Trophoblast cell (in vitro differentiated cells and primary cell): ENCODE measurements at places on chromosomes 12 and 14.

- DNase-seq, result no peak
Observed at GRCh38 chr12:117674313-117674712, 294.5 kb downstream of the KSR2 start.

DNA sequence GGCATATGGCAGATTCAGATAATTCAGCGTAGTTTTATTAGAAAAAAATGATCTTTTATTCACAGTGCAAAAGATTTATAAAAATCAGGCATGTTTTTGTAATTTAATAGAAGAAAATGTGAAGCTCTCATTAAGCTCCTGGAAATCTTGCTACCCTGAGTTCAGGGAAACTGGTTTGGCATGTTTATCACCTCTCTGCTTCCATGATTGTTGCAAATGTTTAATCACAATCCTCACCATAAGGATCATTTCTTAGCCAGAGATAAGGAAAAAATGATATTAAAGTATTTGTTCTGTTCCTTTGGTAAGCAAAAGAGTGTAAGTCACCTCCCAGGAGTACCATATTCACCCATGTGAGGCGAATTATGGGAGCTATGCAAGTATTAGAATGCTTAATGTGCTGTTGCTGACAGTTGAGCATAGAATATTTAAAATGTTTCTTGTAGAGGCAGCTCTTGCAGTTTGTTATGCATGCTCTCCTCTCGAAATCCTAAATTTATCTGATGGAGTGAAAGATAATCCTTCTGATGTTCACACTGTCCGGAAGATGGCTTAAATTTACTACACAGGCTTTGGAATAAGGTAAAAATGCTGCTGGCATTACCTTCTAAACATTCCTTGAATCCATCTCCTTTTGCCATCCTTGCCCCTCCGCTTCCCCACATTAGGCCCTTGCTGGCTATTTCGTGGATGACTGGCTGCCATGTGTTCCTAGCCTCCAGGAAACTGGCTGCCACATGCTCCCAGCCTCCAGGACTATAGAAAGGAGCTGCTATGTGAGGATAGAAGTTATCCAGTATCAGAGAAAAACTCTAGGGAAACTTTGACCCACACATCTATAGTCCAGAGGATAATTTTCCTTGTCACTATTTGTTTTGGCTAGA lies 115.8 kb upstream of the CCDC198 start:
- DNase-seq, result no peak

GRCh38 chr12:132393991-132394949 lies 64.9 kb upstream of the GALNT9 start:
- no peak for DNase-seq

- DNase-seq, result no peak
Observed at GRCh38 chr14:64720131-64720576, 15.9 kb downstream of the PLEKHG3 start.

DNA sequence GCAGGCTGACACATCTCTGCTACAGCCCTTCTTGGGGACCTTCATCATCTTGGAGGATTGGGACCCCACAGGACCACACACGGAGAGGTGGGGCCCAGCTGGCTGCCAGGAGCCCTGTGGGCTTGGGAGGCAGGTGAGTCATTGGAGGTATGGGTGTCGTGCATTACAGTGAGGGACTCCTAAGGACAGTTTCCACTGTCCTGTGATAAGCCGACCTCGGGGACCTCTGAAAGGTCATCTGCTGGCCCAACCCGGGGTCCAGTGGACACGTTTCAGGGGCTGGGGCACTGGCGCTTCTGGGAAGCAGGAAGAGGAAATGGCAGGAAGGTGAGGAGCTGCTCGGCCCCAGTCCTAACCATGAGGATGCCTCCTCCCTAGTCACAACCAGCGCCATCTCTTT lies 238.0 kb downstream of the BCL11B start:
- no peak for DNase-seq

DNA sequence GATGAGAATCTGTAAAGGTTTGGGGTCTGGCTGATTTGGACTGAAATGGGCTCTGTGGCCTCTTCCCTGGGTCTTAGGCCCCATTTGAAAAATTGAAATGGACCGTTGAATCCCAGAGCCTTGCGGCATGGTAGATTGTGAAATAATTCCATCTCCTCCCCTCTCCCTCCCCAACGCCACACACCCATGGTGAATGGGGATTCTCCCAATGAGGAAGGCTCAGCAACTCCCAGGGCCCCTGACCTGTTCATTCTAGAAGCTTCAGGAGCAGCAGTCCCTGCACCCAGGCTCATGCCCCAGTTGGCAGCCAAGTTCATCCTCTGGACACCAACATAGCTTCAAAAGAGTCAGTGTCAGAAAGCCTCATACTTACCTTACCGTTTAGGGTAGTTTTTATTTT lies 217.4 kb downstream of the ZFP36L1 start:
- DNase-seq, result no peak

GRCh38 chr12:106416273-106416672 lies 58.7 kb downstream of the POLR3B start:
- no peak for DNase-seq

- DNase-seq, result peak; percentile 40
Observed at GRCh38 chr14:44316647-44317440, 190.2 kb downstream of the FSCB start.

- DNase-seq, result no peak
Observed at GRCh38 chr12:102756530-102756929, 160.5 kb downstream of the PAH start.

GRCh38 chr12:4027412-4027811 lies 154.2 kb upstream of the PARP11 start:
- no peak for DNase-seq

DNA sequence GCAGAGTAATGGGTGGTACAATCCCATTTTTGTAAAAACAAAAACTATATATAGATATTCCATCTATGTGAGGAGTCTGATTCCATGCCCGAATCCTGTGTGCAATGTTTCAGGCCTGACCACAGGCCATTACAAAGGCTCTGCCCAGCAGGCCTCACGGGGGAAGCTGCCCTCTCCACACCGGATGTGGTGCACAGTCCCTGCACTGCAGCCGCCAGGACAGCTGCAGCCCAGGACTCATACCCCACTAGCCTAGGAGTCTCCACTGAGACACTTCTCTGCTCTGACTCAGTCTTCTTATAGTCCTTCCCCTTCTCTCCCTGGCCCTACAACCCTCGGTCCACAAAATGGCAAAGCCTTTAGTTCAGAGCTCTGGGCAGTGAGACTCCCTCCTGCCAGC lies 190.4 kb downstream of the PPM1H start:
- DNase-seq, result peak; percentile 11

GRCh38 chr12:49649445-49649844 lies 26.1 kb downstream of the PRPF40B start:
- DNase-seq, result no peak

DNA sequence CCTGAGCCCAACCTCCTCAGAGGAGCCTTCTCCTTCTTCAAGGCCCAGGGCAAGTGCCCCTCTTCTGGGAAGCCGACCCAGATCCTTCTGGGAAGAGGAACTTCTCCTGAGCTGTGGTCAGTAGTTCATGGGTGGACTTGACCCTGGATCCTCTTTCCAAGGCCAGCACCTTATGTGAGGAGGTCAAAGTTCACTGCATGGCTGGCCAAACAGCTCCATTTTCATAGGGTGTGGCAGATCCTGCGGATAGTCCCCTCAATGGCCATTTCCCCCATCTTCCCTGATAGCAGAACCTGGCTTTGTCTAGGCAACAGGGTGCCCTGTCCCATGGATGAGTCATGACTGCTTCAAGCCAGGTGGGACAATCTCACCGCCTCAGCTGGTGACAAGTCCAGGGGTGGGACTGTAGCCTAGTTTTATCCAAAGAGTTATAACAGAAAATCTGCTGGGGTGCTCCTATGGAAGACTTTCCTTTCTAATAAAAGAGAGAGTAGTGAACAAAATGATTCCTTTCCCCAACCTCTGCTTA lies 10.4 kb downstream of the ASB2 start:
- no peak for DNase-seq

GRCh38 chr14:44759277-44759676 lies 202.5 kb downstream of the KLHL28 start:
- no peak for DNase-seq

- no peak for DNase-seq
Observed at GRCh38 chr14:70885343-70886022, 21.8 kb upstream of the PCNX1 start.

- no peak for DNase-seq
Observed at GRCh38 chr14:104148433-104149277, 10.3 kb downstream of the KIF26A start.

DNA sequence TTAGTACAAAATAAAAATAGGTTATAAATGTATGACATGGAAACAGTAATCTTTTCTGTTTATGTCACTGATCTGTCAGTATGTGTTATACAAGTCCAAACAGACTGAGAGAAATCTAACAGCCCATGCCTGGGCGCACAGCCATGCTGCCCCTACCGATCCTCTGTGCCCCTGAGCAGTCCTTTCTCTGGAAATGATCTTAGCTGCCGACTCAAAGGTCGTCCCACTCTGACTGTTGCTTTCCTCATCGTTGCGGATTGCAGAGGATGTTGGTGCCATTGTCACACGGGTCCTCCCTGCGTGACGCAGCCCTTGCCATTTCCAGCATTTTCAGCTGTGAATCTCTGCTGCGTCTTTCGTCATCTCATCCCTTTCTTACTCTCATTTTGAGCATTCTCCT lies 82.9 kb upstream of the DYNC1H1 start:
- DNase-seq, result no peak

DNA sequence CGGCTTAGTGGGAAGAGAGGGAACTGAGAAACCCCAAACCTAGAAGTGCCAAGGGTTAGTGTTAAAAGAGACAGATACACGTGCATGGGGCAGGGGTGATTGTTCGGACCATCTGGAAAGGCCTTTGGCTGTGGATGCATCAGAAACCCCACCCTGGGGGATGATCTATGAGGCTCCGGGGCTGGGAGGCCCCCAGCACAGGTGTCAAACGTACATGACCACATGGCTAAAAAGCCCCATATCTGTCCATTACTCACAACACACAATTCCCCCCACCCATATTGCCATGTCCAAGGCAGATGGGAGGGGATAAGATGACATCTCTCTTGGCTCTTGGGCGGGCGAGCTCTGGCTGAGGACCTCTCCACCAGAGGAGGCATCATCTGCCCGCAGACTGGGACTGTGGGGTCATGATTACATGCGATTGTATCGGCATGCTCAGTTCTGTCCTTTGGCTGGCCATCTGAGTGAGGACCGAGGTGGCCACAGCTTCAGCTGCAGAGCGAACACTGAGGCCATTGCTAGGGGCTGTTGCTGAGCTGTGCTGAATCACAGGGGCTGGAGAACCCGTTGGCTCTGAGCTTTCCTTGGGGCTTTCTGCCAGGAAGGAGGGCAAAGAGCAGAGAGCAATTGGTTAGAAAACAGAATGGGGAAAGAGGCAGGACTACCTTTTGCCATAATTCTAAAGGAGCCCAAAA lies 9.6 kb upstream of the NPFF start:
- no peak for DNase-seq

- DNase-seq, result peak; percentile 41
Observed at GRCh38 chr14:64566651-64567122, 16.9 kb downstream of the PPP1R36 start.

DNA sequence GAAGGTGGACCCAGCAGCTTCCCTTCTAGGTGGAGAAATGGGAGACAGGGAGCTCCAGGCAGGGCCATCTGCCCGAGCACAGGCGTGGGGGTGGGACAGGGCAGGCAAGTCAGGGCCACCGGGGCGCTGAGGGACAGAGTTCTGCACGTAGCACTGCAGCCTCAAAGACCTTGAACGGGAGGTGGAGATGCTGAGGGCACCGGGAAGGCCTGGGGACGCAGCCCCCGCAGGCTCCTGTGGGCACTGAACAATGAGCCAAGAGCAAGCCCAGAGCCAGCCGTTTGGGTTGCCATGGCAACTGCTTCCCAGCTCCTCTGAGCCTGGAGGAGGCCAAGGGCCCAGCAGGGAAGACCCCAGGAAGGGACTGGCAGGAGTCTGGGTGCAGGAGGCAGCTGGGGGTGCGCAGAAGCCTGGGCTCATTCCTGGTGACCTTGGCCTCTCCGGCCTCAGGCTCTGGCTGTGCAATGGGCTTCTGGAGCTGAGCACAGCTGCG lies 3.4 kb downstream of the LBHD2 start:
- DNase-seq, result no peak

GRCh38 chr14:22837114-22837749 lies 847 bp downstream of the MMP14 start:
- peak; percentile 67 for DNase-seq
